GM23338 (cell line): ENCODE measurements at places on chromosomes 12 and 14. TPM values are rescaled to one million over a fixed set of nuclear protein-coding genes. Genes with fewer than 3 reads are reported as not detected.

The ADAMTS20 gene
- total RNA-seq = 8.7 and 9.3 TPM in 2 replicates

GRCh38 chr14:88228522-88229236, 94.4 kb downstream of the KCNK10 start:
- no peak overlapping the region for H3K4me3 ChIP-seq
- no peak for DNase-seq
- no peaks in the 10 kb centered on the region for H3K4me1 ChIP-seq
- H3K27me3 ChIP-seq = no peaks in the 10 kb centered on the region
- no peak overlapping the region for H3K27ac ChIP-seq

DNA sequence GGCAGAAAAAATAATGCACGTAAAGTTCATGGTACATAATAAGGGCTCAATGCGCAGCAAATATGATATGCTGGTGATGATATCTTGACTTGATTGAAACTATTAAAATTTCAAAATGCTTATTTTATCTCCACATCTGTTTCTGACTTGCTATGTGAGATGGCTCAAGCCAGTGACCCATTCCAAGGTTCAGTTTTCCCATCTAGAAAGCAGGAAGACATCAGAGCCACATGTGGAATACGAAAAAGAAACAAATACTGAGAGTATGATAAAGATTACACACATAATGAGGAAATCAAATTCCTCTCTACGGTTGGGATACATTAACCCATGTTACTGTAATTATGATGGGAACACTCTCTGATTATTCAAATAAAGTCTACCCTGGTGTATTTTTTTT, 24.0 kb upstream of the TSPAN11 start:
- H3K27ac ChIP-seq = no peak overlapping the region
- H3K36me3 ChIP-seq = no peaks in the 10 kb centered on the region
- peaks cover 5% of the 10 kb centered on the region; the same call in 1 of the 2 replicates for H3K4me1 ChIP-seq
- H3K4me3 ChIP-seq = no peak overlapping the region

GRCh38 chr12:76123259-76124212, 39.1 kb upstream of the NAP1L1 start:
- 0 out of 2 replicates have a peak overlapping the region, but pooled peaks have one; percentile 11 for H3K27ac ChIP-seq
- H3K4me3 ChIP-seq = no peak overlapping the region
- peak; percentile 12 for DNase-seq
- no peaks in the 10 kb centered on the region for H3K27me3 ChIP-seq
- H3K4me1 ChIP-seq = no peaks in the 10 kb centered on the region
- H3K36me3 ChIP-seq = no peaks in the 10 kb centered on the region

GRCh38 chr14:101065696-101066694, 162.5 kb upstream of the RTL1 start:
- H3K27me3 ChIP-seq = no peaks in the 10 kb centered on the region
- no peaks in the 10 kb centered on the region for H3K4me1 ChIP-seq
- H3K27ac ChIP-seq = no peak overlapping the region
- H3K36me3 ChIP-seq = no peaks in the 10 kb centered on the region
- no peak for DNase-seq

DNA sequence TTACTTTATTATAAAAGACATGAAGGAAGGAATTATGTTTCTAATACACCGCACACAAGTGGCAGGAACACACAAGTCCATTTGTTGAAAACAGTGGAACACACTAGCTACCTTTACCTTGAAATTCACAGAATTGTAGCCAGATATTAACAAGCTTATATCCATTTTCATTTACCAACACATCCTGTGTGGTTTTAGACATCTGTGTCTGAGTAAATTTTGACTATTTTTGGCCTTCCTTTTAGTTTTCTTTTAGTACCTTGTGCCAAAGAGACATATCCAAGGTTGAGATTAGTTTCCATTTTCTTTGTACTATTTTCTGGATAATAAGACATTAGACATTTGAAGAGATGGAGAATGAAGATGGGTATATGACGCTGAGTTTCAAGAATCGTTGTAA, at the start of gene KLRF2:
Gene KLRF2 (plus strand): TSS at position 244 of the 400 bp plus-strand sequence. CDS start 107 bp downstream, at position 351.
- no peaks in the 10 kb centered on the region for H3K27me3 ChIP-seq
- no peaks in the 10 kb centered on the region for H3K36me3 ChIP-seq
- no peak within 1 kb of the TSS for H3K27ac ChIP-seq
- no peak within 1 kb of the TSS for H3K4me3 ChIP-seq
- DNase-seq = no peak

DNA sequence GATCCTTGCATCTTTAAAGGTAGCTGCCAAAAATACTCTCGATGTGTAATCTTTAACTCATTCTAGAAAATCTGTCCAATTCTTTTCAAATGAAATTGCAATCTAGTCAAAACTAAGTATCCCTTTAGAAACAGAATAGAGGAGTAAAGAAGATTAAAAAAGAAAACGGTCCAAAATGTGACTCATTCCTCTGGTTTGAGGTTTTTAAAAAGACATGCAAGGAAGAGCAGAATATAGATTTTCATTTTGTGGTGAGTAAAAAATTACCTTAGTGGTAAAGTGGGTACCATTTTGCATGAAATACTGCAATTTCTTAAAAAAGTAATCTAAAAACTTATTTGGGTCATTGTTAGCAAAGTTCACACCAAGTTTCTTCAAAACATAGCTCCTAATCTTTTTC, 108.4 kb downstream of the BRMS1L start:
- no peak overlapping the region for H3K27ac ChIP-seq
- no peak for DNase-seq
- no peaks in the 10 kb centered on the region for H3K36me3 ChIP-seq
- no peak overlapping the region for H3K4me3 ChIP-seq
- peaks cover 16% of the 10 kb centered on the region; the same call in 1 of the 2 replicates for H3K27me3 ChIP-seq

- H3K4me3 ChIP-seq = no peak overlapping the region
- H3K36me3 ChIP-seq = no peaks in the 10 kb centered on the region
- no peak overlapping the region for H3K27ac ChIP-seq
- H3K4me1 ChIP-seq = no peaks in the 10 kb centered on the region
Measured at GRCh38 chr12:15778126-15778525, 11.1 kb downstream of the EPS8 start.

DNA sequence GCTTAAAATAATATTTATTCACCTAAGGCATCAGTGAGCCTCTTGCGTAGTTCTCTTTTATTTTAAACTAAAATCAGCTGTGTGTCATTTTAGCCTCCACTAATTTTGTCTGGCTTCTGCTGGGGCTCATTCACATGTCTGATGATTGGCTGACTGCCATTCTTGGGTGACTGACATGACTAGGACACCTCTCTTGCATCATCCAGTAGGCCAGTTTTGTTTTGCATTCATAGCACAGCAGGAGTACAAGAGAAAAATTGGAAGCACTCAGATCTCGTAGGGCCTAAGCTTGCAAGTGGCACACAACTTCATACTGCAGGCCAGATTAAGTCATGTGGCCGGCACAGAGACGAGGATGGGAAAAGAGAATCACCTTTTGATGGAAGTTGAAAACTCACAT, 1226.5 kb downstream of the GALC start:
- H3K27me3 ChIP-seq = no peaks in the 10 kb centered on the region
- H3K4me1 ChIP-seq = peaks cover 8% of the 10 kb centered on the region; the same call in 1 of the 2 replicates
- no peak overlapping the region for H3K27ac ChIP-seq
- H3K4me3 ChIP-seq = no peak overlapping the region

GRCh38 chr12:76554405-76555230, 5.0 kb downstream of the OSBPL8 start:
- H3K4me1 ChIP-seq = peaks cover 34% of the 10 kb centered on the region
- no peak overlapping the region for H3K4me3 ChIP-seq
- no peak for DNase-seq
- H3K27me3 ChIP-seq = no peaks in the 10 kb centered on the region
- no peaks in the 10 kb centered on the region for H3K36me3 ChIP-seq

DNA sequence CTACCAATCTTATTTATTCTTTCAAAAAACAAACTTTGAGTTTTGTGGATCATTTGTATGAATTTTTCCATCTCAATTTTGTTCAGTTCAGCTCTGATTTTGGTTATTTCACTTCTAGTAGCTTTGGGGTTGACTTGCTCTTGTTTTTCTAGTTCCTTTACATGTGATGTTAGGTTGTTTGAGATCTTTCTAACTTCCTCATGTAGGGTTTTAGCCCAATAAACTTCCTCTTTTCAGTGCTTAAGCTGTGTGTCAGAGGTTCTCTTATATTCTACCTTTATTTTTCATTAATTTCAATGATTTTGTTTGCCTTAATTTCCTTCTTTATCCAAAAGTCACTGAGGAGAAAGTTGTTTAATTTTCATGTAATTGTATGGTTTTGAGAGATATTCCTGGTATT, 860.4 kb upstream of the FBXO33 start:
- H3K27ac ChIP-seq = no peak overlapping the region
- H3K36me3 ChIP-seq = peaks cover 5% of the 10 kb centered on the region; the same call in 1 of the 2 replicates
- no peaks in the 10 kb centered on the region for H3K27me3 ChIP-seq
- no peak for DNase-seq
- no peaks in the 10 kb centered on the region for H3K4me1 ChIP-seq
- H3K4me3 ChIP-seq = no peak overlapping the region

GRCh38 chr12:113140706-113141105, 5.1 kb upstream of the RASAL1 start:
- no peak overlapping the region for H3K27ac ChIP-seq
- DNase-seq = no peak
- H3K36me3 ChIP-seq = no peaks in the 10 kb centered on the region
- H3K27me3 ChIP-seq = no peaks in the 10 kb centered on the region
- H3K4me3 ChIP-seq = no peak overlapping the region

GRCh38 chr12:116385486-116386217, 108.2 kb upstream of the MED13L start:
- no peaks in the 10 kb centered on the region for H3K27me3 ChIP-seq
- no peak overlapping the region for H3K27ac ChIP-seq
- peak; percentile 35 for DNase-seq
- peaks cover 27% of the 10 kb centered on the region for H3K4me1 ChIP-seq

DNA sequence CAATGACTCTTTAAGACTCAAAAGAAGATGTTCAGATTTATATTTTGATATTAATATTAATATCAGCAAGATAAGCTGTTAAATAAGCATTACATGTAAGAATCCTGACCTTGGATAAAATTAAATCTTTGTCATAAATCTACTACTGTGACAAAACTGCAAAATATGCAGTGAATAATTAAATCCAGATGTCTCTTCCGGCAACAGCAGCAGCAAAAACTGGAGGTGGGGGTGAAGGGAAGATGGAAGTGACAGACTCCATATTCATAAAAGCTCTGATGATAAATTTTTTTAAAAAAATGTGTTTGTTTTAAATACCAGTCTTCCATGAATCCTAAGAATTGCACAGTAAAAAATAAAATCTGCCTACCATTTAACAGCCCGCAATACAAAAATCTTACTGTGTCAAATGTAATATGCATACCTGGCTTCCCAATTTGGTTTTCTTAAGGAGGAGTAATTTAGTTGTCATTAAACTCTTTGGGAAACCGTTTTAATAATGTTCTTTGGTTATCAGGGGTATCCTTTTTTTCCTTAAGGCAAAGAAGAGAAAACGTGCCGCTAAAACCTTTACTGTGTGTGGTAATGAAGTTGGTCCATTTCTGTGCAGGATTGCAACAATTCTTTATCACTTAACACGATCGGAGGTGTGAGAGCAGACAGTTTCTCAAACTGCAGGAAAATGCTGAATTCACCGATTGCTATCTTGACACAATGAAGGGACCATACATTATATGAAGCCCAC, 478.2 kb downstream of the DIO2 start:
- DNase-seq = no peak
- peaks cover 5% of the 10 kb centered on the region; the same call in 1 of the 2 replicates for H3K36me3 ChIP-seq
- H3K4me3 ChIP-seq = no peak overlapping the region
- no peak overlapping the region for H3K27ac ChIP-seq
- no peaks in the 10 kb centered on the region for H3K4me1 ChIP-seq
